Right lung (tissue), 10 donors: ENCODE measurements at places on chromosomes 12 and 14.

- peak; percentile 25 for DNase-seq
Measured at GRCh38 chr12:77232045-77232444, 166.7 kb upstream of the E2F7 start.

- DNase-seq, result no peak
Measured at GRCh38 chr14:85159726-85160125, 370.2 kb upstream of the FLRT2 start.

- DNase-seq, result no peak
Measured at GRCh38 chr12:25480145-25480544, 72.9 kb downstream of the LMNTD1 start.

- no peak for DNase-seq
Measured at GRCh38 chr12:83224012-83224411, 537.3 kb downstream of the TMTC2 start.

GRCh38 chr12:114744691-114745090 is 60.7 kb upstream of the TBX3 start:
- peak; percentile 73 for DNase-seq

DNA sequence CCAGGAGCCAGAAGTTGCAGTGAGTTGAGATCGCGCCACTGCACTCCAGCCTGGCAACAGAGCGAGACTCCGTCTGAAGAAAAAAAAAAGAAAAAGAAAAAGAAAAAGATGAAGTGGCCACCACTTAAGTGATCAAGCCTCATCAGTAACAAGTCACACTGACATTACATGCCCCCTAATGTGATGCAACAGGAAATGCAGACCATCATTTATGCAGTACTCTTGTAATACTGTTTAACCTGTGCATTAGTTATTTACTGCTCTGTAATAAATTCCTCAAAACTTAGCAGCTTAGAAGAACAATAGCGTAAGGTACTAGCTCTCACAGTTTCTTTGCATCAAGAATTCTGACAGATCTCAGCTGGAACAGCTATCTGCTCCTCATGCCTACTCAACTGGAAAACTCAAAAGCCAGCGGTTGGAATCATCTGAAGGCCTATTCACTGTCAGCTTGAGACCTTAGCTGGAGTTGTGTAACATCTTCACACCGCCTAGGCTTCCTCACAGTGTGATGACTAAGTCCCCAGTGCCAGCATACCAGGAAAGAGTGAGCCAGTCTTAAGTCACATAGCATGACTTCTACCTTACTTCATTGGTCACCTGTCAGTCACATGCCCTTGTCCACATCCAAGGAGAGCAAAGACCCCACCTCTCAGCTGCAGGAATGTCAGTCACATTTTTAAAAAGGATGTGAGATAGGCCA is 31.5 kb downstream of the EPS8 start:
- no peak for DNase-seq

- DNase-seq, result no peak
Measured at GRCh38 chr12:26118308-26118707, 6.5 kb downstream of the BHLHE41 start.

DNA sequence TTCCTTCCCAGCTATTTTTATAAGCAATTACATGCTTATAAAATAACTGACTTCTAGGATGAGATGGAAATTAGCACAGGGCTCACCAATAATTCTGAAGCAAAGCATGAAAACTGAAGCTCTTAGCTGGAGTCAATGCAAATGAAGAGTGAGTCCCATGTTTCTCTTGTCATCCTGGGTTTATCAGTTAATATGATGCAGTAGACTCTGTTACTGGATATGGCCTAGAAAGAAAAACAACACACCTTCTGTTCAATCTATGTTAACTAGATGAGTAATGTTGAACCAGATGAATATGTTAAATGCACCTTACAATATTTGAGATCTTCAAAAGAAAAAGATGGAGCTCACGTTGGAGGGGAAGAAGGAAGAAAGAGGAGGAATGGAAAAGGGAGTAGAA is 229.4 kb downstream of the DUSP6 start:
- no peak for DNase-seq

DNA sequence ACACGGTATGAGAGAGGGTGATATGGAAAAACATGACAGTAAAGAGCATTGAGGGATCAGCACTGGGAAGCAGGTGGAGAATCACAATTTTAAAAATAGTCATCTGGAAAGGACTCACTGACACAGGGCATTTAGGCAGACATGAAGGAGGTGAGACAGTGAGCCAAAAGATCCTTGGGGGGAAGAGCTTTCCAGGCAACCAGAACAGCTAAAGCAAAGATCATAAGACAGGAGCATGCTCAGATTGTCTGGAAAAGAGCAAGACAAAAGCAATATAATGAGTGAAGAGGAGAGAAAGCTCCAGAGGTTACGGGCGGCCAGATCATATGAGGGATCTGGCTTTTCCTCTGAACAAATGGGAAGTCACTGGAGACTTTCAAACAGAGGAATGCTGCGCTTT is 63.9 kb downstream of the DENND5B start:
- DNase-seq, result no peak

DNA sequence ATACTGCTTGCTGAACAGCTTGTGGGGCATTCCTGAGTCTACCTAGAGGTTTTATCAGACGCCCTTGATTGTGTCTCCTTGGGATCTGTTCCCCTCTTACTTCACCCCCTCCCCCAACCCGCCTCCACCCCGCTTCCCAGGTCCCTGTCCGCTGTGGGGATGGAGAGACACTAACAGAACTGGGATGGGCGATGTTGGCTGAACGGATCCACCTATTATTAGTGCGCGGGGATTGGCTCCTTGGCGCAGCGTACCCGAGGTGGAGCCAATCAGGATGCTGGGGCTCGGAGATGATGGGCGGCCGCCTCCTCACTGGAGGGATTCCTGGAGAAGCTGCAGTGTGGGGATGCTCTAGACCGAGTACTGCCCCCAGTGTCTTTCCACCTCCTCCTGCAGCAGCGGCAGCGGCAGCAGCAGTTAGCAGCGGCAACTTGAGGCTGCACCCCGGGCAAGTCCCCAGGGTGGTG is at the start of gene SYT1:
Gene SYT1 (plus strand): TSS at position 372 of the 467 bp plus-strand sequence.
- DNase-seq, result peak; percentile 33

GRCh38 chr14:102049258-102050025 is 37.4 kb downstream of the HSP90AA1 start:
- DNase-seq, result no peak

- no peak for DNase-seq
Measured at GRCh38 chr14:24597403-24597802, 12.1 kb downstream of the GZMH start.

- no peak for DNase-seq
Measured at GRCh38 chr12:32603858-32604257, 75.2 kb upstream of the DNM1L start.

- no peak for DNase-seq
Measured at GRCh38 chr12:112808156-112808555, 16.6 kb downstream of the RPH3A start.

GRCh38 chr14:98685725-98686124 is 586.3 kb downstream of the BCL11B start:
- DNase-seq, result no peak

DNA sequence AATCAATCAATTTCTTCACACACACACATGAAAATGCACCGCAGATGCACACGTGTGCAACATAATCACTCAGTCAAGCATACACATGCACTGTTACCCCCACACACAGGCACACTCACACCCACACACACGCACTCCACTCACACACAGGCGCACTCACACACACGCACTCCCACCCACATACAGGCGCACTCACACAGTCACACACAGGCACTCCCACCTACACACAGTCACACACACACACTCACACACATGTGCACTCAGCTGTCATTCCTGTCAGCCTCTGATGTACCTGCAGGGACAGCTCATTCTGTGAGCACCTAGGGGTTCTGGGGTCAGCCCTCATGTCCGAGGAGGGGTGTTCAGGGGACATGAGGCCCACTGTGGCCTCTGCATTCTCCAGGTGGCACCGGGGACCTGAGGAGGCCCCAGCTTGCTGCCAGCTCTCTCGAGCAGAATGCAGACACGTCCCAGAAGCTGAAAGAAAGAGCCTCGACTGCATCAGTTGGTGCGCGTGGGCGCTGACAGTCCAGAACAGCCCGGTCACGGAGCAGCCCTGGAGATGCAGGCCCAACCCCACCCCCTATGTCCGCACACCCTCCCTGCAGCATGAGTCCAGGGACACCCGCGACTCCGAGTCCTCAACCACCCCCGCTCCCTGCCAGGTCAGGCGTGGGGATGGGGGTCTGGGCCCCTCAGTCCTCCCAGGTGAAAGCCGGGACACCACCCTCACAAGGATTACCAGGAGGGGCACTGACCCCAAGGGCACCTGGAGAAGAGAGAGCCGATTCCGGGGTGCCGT is 69.3 kb downstream of the NOC4L start:
- no peak for DNase-seq

DNA sequence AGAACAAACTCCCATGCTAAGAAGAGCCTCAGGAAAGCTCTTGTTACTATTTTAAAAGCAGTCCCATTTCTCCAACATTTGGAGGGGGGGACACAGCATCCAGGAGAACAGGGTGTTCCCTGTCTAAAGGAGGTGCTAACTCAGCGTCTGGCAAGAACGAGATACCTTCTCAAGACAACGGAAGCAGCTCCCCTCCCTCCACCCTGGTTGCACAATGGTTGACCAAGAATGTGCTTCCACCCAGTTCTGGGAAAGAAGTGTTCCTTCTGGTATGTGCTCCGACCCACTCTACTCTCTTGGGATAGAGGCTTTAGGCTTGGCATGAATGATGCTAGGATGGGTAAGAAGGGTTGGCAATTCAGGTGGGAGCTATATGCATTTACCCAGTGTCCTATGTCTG is 1.5 kb upstream of the KRT6A start:
- no peak for DNase-seq

DNA sequence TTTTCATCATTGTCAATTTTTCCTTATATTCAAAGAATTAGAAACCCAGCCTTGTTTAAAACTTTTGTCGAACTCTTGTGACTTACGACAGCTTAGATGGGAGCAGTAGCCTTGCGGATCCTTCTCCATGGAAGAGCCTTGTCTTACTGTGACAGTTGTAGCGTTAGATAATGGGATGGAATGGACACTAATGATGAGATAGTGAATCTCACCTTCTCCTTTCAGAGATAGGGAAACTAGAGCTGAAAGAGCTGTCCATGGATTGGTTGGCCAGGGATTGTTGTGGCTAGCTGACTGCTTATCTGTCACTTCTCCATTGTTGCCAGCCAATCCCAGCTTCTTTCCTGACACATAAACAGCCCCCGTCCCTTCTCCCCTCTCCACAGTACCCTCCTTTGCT is 59.4 kb downstream of the BHLHE41 start:
- DNase-seq, result no peak

GRCh38 chr14:50122291-50122690 is 5.9 kb upstream of the VCPKMT start:
- DNase-seq, result no peak

DNA sequence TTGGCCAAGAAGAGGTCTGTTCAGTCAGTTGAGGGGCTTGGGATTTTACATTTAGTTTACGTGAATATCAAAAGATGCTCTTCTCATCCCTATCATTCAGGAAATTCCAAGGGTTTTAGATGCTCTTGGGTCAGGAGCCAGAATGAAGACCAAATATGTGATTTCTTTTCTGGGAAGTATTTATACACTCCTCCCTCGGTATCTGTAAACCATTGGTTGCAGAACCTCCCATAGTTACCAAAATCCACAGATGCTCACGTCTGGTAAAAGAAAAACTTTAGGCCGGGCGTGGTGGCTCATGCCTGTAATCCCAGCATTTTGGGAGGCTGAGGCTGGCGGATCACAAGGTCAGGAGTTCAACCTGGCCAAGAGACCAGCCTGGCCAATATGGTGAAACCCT is 75.9 kb downstream of the TNFAIP2 start:
- DNase-seq, result no peak

GRCh38 chr14:89248411-89249064 is 168.5 kb downstream of the FOXN3 start:
- no peak for DNase-seq

- no peak for DNase-seq
Measured at GRCh38 chr12:49093792-49094159, 825 bp downstream of the DHH start.

DNA sequence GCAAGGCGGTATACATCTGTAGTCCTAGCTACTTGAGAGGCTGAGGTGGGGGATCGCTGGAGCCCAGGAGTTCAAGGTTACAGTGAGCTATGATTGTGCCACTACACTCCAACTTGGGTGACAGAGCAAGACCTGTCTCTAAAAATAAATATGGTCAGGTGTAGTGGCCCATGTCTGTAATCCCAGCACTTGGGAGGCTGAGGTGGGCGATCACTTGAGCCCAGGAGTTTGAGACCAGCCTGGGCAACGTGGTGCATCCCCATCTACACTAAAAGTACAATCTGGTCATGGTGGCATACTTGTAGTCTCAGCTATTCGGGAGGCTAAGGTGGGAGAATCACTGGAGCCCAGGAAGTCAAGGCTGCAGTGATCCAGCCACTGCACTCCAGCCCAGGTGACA is 40.6 kb downstream of the HECTD1 start:
- no peak for DNase-seq

- no peak for DNase-seq
Measured at GRCh38 chr14:106442857-106443256, 916.5 kb downstream of the TMEM121 start.

GRCh38 chr12:4224206-4224889 is 49.2 kb upstream of the CCND2 start:
- DNase-seq, result no peak

DNA sequence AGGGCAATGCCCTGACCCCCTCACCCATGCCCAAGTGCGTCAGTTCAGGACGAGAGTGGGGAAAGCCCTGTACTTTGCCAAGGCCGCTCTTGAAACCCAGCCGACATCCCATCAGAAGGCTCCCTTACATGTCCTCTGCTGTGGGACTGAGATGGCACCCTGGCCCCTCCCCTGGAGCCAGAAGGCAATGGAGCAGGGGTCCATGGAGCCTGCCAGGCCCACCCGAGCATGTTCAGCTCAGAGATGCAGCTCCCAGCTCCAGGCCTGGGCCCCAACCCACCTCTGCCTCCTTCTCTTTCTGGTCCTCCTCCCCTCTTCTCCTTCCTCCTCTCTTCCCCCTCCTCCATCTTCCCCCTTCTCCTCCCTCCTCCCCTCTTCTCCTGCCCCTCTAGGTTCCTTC is 95.5 kb downstream of the PAPOLA start:
- DNase-seq, result no peak

GRCh38 chr12:94817695-94818075 is 167.3 kb upstream of the TMCC3 start:
- no peak for DNase-seq

- DNase-seq, result no peak
Measured at GRCh38 chr12:15688838-15689625, 100.2 kb downstream of the EPS8 start.

- DNase-seq, result no peak
Measured at GRCh38 chr12:70592664-70593063, 44.6 kb downstream of the PTPRB start.

GRCh38 chr12:131445184-131445774 is 265.6 kb upstream of the SFSWAP start:
- no peak for DNase-seq

- peak; percentile 77 for DNase-seq
Measured at GRCh38 chr14:35534873-35535482, 1.0 kb downstream of the INSM2 start.

GRCh38 chr12:75937486-75937885 is 94.1 kb downstream of the PHLDA1 start:
- no peak for DNase-seq

DNA sequence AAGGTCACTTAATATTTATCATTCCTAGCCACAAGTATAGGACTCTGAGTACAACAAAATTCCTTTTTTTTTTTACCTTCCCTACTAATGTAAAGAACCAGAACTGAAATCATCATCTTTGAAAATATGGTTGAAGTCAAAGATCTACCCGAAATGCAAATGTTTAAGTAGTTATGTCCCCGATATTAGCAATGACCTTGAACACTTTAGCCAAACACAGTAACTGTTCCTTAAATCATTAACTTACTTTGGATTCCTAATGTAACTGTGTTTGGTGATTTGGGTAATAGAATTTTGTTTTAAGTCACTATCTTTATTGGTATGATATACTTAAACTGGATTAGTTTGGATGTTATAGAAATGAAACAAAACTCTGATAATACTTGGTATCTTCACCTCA is 14.4 kb downstream of the ITPR2 start:
- DNase-seq, result no peak
